Activated CD8-positive, alpha-beta memory T cell treated with anti-CD3 and anti-CD28 coated beads, Interleukin-2, amount 10 ng/mL, durations not matched to agents 7 days and 5 days (primary cell): ENCODE measurements at places on chromosomes 3 and 15. TPM values are rescaled to one million over a fixed set of nuclear protein-coding genes. Genes with fewer than 3 reads are reported as not detected.

The ZNF280D gene
- 22.2 TPM for total RNA-seq

The MAP3K13 gene
- 13.9 TPM for total RNA-seq

The ONECUT1 gene
- total RNA-seq = not detected

GRCh38 chr3:100080573-100080972 is 33.7 kb downstream of the FILIP1L start:
- H3K36me3 ChIP-seq = peaks cover 43% of the 10 kb centered on the region
- H3K4me1 ChIP-seq = peaks cover 32% of the 10 kb centered on the region
- H3K4me3 ChIP-seq = no peak overlapping the region
- no peak overlapping the region for H3K27ac ChIP-seq

DNA sequence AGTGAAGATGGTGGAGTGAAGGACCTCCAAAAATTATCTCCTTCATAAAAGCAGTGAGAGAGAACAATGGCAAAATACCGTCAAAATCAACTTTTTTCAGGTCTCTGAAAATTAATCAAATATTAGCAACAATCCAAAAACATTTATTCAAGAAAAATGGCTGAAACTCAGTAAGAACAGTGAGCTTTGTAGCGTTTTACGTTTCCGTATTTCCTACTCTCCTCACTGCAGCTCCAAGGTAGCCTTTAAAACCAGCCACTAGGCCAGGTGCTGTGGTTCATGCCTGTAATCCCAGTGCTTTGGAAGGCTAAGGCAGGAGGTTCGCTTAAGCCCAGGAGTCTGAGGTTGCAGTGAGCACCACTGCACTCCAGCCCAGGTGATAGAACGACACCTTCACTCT is 38.5 kb downstream of the ATP10A start:
- peaks cover 21% of the 10 kb centered on the region for H3K4me1 ChIP-seq
- no peak for DNase-seq
- H3K27ac ChIP-seq = no peak overlapping the region
- peaks cover 45% of the 10 kb centered on the region for H3K36me3 ChIP-seq

DNA sequence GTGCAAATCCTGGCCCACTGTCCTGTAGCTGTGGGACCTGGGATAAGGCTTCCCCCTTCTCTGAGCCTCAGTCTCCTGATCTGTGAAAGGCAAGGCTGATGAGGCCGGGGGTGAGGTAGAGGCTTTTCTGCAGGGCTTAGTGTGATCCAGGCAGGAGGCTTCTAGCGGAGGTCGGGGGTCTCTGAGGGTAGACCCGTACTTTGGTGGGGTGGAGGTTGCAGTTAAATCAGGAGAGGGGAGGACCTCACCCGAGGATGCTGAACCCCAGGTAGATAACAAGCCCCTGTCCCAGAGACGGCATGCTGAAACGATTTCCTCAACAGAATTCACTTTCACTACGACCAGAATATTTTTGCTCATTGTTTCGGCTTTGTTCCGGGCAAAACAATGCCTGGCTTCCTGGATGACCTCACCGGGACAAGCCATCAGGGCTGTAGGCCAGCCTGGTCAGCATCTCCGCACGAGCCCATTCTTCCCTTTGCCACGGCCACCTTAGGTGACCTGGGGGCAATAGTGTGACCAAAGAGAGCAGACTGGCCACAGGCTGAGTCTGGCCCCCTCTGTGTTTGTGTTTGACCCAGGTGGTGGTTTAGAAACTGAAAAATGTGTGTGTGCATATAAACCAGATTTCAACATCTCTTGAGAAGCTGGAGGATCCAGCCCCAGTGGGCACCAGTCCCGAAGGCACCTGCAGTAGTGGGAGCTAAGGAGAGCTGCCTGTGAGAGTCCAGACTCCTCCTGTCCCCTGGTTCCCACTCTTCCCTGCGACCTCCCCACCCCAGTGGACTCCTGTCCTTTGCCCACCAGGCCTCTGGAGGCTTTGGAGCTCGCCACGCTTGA is 33.0 kb downstream of the SLC6A6 start:
- H3K4me1 ChIP-seq = peaks cover 49% of the 10 kb centered on the region
- peaks cover 2% of the 10 kb centered on the region for H3K36me3 ChIP-seq

GRCh38 chr3:72903004-72903403 is 15.2 kb downstream of the GXYLT2 start:
- no peak overlapping the region for H3K27ac ChIP-seq
- DNase-seq = no peak
- no peaks in the 10 kb centered on the region for H3K4me1 ChIP-seq
- no peaks in the 10 kb centered on the region for H3K36me3 ChIP-seq

DNA sequence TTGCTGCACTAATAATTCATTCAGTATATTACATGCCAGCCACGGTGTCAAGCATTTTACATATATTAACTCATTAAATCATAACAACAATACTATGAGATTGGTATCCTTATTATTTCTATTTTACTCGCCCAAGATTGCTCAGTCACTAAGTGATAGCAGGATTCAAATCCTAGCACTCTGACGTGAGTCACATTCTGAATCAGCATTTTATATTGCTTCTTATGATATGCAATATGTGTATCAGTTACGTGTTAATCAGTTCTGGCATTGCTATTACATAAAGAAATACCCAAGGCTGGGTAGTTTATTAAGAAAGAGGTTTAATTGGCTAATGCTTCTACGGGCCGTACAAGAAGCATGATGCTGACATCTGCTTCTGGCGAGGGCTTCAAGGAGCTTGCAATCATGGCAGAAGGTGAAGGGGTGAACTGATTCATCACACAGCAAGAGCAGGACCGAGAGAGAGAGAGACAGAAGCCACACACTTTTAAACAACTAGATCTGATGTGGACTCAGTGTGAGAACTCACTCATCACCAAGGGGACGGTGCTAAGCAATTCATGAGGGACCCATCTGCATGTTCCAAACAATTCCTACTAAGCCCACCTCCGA is 166.5 kb upstream of the TMCO5A start:
- no peak for DNase-seq
- H3K4me3 ChIP-seq = no peak overlapping the region
- H3K4me1 ChIP-seq = peaks cover 4% of the 10 kb centered on the region
- no peak overlapping the region for H3K27ac ChIP-seq

- peaks cover 12% of the 10 kb centered on the region for H3K4me1 ChIP-seq
- H3K4me3 ChIP-seq = peak overlapping the region; percentile 81
- DNase-seq = no peak
- peaks cover 4% of the 10 kb centered on the region for H3K27me3 ChIP-seq
- peak overlapping the region; percentile 71 for H3K27ac ChIP-seq
These were observed 46.9 kb upstream of the CSPG4 start for GRCh38 chr15:75759416-75760130.

The GPR62 gene
- total RNA-seq = not detected

The GRM7 gene
- total RNA-seq = not detected

GRCh38 chr15:35505141-35505540 is 40.8 kb downstream of the DPH6 start:
- H3K36me3 ChIP-seq = no peaks in the 10 kb centered on the region
- H3K27me3 ChIP-seq = no peaks in the 10 kb centered on the region
- H3K27ac ChIP-seq = no peak overlapping the region
- H3K4me1 ChIP-seq = no peaks in the 10 kb centered on the region
- H3K4me3 ChIP-seq = no peak overlapping the region

The CHRD gene
- not detected for total RNA-seq
